ACHN (cell line): ENCODE measurements at places on chromosomes 3 and 15.

GRCh38 chr3:118480101-118480860, 554.4 kb downstream of the IGSF11 start:
- DNase-seq, result no peak

GRCh38 chr3:173617490-173617889, 219.9 kb downstream of the NLGN1 start:
- DNase-seq, result no peak

DNA sequence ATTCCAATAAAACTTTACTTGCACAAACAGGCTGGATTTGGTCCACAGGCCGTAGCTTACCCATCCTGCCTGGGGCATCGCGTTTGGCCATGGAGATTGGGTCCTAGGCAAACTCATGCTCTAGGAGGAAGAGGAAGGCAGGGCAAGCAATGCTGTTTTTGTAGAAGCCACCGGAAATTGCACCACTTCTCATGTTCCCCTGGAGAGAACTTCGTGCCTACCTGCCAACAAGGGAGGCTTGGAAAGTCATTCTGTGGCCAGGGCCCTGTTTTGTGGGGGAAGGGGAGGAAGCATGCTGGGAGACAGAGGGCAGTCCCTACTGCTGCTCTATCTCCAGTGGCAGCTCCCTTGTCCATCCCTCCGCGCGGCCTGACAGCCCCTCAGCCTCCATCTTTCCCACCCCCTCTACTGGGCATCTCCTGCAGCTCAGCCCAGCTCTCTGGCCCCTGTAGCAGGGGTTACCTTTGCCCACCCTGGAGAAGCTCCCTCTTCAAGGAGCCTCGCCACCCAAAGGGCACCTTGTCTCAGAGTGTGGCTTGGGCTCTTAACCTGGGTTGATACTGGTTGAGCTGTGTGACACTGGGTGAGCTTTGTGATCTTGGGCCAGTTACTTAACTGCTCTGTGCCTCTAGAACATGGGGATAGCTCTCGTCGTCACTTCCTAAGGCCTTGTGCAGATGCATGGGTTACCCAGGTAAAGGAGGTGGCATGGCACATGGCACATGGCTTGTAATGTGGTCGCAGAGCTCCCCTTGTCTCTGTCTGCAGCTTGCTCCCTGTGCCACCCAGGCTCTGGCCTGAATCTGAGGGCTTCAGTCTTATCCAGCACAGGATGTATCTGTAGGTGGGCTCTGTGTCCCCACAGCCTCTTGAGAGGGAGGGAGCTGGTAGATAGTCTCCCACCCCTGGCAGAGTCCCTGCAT, 6.1 kb downstream of the ABTB1 start:
- DNase-seq, result no peak

DNA sequence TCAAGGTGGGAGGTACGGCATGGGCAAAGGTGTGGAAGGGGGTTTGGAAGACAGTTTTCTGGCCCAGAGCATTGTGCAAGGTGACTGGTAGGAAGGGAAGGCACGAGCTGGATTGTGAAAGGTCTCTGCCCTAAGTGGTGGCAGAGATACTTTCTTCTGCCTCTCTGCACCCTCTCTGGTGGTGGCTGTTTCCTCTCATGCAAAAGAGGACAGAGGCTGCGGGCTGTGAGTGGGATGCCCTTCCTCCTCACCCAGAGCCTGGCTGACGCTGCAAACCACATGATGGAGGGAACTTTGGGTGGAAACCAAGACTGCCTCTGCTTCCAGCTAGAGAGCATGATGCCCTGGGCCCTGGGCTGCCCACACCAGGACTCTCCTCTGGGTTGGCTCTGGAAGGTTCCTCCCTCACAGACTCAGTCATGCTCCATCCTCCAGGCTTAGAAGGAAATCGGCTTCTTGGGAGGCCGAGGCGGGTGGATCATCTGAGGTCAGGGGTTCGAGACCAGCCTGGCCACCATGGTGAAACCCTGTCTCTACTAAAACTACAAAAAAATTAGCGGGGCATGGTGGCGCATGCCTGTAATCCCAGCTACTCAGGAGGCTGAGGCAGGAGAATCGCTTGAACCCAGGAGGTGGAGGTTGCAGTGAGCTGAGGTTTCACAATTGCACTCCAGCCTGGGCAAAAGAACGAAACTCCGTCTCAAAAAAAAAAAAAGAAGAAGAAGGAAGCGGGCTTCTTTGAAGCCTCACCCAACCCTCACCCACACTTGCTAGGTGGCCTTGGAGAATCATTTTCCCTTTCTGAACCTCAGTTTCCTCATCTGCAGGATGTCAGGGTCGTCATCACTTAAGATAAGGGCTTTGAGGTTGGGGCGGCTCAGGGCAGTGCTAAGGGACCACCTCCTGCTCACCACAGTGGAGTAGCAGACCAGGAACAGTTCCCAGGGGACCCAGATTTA, 8.3 kb downstream of the PSTPIP1 start:
- DNase-seq, result no peak

DNA sequence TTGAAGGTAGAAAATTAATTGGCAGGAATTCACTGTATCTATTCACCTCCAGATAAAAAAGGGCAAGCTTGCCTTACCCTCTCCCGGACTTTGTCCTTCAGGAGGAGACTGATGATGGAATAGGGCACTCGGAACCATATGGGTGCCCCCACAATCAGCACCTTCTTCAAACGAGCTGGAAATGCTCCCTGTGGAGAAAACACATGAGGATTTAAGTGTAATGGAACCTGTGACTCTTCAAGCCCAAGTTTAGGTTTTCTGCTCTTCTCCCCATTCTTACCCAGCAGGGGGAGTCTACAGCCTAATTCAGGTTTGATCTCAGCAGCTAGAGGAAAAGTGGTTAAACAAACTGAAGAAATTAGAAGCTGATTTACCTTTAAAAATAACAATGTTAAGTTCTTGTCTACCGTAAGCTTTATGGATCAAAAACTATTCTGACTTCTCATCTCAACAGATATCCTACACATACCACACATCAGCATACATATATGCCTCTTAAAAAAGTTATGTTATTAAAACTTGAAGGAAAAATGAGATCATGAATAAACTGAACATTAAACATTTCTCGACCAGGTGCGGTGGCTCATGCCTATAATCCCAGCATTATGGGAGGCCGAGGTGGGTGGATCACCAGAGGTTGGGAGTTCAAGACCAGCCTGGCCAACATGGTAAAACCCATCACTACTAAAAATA, 57.5 kb upstream of the SIN3A start:
- DNase-seq, result peak; percentile 32

DNA sequence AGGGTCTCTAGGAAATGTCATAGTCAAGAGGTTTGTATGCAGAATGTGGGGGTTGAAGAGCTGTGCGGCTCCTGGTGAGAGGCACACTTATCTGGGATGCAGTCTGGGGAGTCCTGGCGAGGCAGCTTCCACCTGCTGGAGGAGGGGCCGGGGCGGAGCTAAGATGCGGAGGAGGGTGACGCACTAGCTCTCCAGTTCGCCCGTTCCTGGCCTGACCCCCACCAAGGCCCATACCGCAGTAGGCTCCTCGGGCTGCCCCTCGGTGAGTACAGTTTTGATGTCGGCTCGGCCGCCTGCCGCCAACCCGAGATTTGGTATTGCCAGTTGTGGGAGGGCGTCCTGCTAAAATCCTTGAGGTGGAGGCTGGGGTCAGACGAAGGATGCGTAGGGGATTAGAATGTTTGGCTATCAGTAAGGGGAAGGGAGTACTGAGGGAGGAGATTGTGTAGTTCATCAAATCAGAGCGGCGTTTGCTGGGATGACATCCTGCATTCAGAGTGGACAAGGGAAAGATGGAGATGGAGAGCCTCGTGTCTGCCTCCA, at the start of gene SCG5:
TSS of gene SCG5 (plus strand) at position 194 of the 543 bp plus-strand sequence. CDS start 1,883 bp downstream, outside the sequence.
- DNase-seq, result peak; percentile 78

GRCh38 chr15:101393172-101393571, 96.3 kb downstream of the PCSK6 start:
- DNase-seq, result no peak

DNA sequence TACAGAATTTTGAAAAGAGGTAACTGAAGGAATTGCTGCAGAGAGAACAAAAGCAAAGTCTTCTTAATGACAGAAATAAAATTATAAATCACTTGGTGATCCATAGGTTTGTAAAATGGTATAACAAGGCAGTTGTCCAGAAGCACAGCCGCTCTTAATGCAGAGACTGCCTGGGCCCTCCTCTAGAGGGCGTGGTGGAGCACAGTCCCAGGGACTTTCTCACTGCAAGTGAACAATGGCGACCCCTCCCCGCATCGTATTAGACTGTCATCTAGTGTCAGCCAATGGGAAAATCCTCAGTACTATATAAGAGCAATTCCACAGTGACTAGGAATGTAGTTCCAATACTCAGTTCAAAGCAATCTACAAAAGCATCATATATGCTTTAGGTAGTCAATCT, 26.4 kb upstream of the ZBED2 start:
- peak; percentile 10 for DNase-seq

DNA sequence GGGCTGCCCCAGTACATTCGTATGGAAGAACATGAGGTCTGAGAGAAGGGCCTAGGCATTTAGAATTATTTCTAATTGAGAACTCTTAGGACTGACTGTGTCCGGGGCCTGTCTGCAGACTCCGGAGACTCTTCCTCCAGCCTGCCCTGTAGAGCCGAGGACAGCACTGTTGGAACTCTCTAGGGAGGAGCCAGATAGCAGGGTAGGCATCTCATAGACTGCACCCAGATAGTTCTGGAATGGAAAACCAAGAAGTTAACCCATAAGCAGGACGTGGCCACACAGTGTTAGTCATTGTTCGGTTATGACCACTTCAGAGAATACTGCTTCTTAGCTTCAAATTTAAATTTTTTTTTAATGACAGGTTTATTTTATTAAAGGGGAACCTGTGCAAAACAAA, 59.5 kb downstream of the SNRK start:
- no peak for DNase-seq

- no peak for DNase-seq
Observed at GRCh38 chr15:81887912-81888311, 157.9 kb downstream of the MEX3B start.

DNA sequence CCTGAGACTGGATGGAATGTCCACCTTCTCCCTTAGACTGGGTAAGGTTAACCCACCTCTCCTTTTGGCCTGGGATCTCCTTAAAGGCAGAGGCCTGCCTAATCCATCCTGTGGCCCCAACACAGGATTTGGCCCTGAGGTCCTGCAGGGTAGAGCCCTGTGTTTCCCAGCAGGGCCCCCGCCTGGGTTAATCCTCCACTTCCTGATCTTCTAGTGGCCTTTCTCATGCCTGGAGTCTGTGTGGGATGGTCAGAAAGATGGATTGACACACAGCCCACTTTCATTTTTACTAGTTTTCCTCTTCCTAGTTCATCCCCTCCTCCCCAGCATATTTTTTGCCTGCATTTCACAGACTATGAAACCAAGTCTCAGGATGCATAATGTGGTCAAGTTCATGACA, 48.9 kb upstream of the SLC6A6 start:
- no peak for DNase-seq

DNA sequence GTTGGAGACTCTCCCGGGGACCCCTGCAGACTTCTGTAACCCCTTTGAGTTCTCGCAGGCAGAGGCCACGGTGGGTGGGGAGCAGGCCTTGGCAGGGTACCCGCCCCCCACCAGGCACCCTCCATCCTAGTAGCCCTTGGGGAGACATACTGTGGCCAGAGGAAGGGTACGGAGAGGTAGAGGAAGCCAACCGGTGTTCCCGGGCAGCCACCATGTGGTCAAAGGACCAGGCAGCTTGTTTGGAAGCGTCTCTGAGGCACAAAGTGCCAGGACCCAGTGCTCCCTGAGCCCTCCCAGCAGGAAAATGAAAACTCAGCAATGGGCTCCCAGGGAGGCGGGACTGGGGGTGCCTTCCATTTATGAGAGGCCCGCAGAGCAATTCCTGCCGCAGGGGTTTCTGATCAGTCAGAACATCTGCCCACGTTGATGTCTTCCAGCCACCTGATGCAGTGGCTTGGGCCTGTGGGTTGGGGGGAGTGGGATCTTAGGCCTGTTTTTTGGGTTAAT, 53.0 kb upstream of the CGNL1 start:
- no peak for DNase-seq

- no peak for DNase-seq
Observed at GRCh38 chr3:120459196-120459595, 8.4 kb upstream of the FSTL1 start.

GRCh38 chr15:73723191-73723590, 30.0 kb downstream of the INSYN1 start:
- DNase-seq, result no peak

DNA sequence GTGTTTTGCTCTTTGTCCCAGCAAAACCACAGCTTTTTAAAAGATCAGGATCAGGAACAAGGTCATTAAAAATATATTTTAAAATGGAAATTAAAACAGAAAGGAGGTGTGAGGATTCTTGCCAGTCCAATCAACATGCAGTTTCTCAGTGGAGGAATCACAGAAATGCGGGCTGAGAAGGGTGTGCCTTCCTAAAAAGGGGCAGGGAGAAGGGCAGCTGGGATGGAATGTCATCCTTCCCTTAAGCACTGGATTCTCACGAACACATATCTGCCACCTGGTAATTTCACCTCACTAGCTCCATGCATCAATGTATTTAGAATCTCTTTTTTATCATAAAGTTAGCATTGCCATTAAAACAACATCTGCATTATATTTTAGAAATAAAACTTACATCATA, 21.4 kb downstream of the ABI3BP start:
- DNase-seq, result no peak

GRCh38 chr3:118272991-118273390, 761.7 kb downstream of the IGSF11 start:
- no peak for DNase-seq

DNA sequence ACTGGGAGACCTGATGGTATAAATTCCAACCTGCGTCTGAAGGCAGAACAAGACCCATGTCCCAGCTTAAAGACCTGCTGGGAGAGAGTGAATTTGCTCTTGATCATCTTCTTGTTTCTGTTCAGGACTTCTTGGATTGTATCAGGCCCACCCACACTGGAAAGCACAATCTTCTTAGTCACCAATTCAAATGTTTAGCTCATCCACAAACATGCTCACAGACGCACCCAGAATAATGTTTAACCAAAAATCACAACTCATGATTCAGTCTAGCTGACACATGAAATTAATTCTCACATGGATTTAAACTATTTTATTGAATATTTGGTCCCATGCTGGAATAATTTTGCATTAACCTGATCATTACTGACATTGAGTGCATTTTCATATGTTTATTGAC, 37.8 kb upstream of the GOLGA6L2 start:
- DNase-seq, result peak; percentile 78

GRCh38 chr3:193559100-193559499, 4.4 kb upstream of the ATP13A4 start:
- DNase-seq, result no peak

DNA sequence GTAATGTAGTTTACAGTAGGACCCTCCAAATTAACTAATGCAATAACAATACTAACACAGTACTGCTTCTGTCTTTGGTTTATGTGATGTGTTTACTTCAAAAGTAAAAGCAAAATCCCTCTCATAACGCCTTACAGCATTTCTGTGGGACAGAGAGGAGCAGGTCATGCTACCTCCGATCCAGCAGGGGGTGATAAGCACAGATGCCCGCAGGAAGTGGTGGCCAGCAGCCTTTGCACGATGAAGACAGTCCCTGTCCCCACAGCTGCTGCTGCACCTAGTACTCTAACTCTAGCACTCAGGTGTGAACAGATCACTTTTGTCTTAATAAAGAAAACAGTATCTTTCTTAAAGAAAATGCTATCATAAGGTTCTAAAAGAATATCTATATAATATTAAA, 38.3 kb downstream of the ANO10 start:
- DNase-seq, result no peak

GRCh38 chr3:42214064-42214463, 51.9 kb downstream of the CCK start:
- DNase-seq, result no peak

GRCh38 chr3:180277041-180277440, 240.3 kb upstream of the PEX5L start:
- no peak for DNase-seq

GRCh38 chr3:56724676-56725075, 41.6 kb upstream of the TASOR start:
- DNase-seq, result no peak

- DNase-seq, result no peak
Observed at GRCh38 chr15:101062471-101063171, 143.5 kb downstream of the LRRK1 start.
